K562 (cell line): ENCODE measurements at places on chromosomes 7 and 10.

DNA sequence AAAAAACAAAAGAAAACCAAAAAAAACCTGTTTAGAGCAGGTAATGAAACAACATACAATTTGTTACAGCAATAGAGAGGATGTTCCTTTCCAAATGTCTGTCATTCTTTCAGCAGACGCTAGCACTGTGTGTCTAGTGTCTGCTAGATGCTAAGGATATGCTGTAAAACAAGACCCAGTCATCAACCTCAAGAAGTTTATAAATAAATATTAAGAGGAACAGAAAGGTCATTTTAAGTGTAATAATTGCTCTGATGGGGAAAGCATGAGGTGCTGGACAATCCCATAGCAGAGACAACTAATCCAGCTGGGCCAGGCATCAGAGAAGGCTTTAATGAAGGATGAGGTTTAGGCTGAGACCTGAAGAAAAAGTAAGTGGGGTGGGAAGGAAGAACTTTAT is 23.3 kb upstream of the ASCC1 start:
- DNase-seq = no peak

DNA sequence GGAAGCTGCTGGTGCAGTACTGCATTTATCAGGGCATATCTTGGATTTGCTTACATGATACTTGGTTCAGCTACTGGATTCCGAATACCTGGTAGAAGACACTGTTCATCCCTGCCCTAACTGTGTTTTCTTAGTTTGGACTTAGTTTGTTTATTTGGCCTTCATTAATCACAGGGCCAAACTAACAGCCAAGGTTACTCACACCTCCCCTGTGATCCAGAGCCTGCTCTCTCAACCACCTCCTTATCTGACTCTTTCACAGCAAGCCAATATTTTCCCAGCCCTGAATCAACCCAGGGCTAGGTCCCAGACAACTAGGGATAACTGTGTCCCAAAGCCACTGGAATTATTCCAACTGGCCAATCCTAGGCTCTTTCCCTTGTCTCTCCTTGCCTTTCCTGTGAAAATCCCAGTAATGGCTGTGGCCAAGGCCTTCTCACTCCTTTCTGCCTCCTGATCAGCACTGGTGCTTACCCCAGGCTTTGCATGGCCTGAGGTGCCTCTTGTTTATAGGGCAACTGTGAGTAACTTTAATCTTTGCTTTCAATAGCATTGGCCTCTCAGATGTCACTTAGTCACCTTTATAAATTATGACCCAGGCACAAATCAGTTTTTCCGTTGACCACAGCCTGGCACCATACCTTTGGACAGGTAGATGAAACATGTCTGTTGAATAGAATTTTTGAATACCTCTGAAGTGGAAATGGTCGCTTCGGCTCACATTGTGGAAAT is 9.3 kb upstream of the JCAD start:
- DNase-seq = no peak

DNA sequence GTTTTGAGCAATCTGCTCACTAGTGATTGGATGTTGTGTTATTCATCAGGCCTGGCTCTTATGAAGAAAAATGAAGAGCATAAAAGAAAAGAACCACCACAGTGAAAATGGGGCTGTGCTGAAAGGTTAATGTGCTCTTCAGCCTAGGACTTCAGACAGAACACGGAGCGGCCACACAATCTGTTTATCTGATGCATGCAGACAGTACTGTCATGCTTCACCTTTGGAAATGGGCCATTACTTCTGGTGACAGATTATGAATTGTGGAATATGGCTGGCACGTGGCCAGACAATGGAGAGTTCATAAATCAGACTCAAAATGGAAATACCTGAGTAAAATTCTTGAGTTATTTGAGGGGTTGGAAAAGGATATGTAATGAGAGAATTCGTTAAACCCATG is 86.0 kb upstream of the NOBOX start:
- no peak for DNase-seq

- no peak for DNase-seq
Measured at GRCh38 chr10:11260170-11260569, 242.5 kb downstream of the CELF2 start.

GRCh38 chr7:90816511-90817142 is 220.5 kb downstream of the CDK14 start:
- DNase-seq = no peak

GRCh38 chr7:18283045-18283444 is 212.5 kb upstream of the HDAC9 start:
- DNase-seq = no peak

GRCh38 chr10:121099592-121099991 is 248.4 kb downstream of the WDR11 start:
- no peak for DNase-seq

- DNase-seq = no peak
Measured at GRCh38 chr10:17649836-17650235, 5.9 kb downstream of the STAM start.

- DNase-seq = no peak
Measured at GRCh38 chr7:50610521-50611277, 45.5 kb upstream of the DDC start.

DNA sequence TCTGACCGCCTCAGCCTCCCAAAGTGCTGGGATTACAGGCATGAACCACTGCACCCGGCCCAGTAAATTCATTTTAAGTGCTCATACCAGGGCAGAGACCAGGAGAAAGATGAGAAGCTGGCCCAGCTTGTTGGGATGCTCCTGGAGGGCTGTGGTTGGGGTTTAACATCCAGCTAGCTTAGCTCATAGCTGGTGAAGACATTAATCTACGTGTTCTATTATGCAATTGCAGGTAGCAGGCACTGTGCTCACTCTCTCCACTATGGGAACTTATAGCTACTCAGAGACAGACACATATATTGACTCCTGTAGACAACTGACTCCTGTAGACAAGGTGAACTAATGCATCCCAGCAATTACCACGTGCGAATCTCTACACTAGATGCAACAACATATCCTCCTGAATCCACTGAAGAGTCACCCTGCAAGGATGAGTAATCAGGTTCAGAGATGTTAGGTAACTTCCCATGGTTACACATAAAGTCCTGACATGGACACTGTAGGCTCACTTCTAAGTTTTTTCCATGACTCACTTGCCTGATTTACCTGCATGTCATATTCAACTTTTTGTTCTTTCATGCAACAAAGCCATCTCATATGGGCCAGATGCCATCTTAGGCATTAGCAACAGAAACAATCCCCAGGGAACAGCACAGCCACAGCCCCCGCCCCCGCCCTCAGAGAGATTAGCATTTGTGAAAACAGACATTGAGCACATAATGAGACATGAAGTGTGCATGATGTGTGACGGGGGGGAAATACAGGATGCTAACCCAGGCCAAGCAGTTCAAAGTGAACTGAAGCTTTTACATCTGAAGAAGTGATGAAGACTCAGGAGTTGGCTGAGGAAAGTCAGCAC is 37.2 kb downstream of the ERLIN1 start:
- DNase-seq = no peak

DNA sequence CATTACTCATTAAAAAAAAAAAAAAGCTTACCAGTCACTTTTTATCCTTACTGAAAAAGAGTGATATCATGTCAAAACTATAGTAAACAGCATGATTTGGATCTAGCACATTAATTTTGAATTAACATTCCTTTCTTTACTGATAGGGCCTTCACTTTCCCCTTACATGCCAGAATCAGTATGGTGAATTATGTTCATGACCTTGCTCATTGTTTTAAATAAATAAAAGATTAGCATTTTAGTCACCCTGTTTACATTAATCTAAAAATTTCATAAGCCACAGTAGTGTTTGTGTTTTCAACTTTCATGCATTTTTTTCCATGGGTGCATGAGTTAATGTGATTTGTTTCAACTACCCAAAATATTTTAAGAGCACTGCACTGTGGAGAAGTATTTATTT is 160.8 kb downstream of the TFEC start:
- DNase-seq = no peak

- no peak for DNase-seq
Measured at GRCh38 chr10:91596825-91597196, 36.1 kb downstream of the PPP1R3C start.

- DNase-seq = no peak
Measured at GRCh38 chr7:157622000-157622399, 285.2 kb downstream of the DNAJB6 start.

- no peak for DNase-seq
Measured at GRCh38 chr7:2809903-2810625, 34.0 kb downstream of the GNA12 start.

DNA sequence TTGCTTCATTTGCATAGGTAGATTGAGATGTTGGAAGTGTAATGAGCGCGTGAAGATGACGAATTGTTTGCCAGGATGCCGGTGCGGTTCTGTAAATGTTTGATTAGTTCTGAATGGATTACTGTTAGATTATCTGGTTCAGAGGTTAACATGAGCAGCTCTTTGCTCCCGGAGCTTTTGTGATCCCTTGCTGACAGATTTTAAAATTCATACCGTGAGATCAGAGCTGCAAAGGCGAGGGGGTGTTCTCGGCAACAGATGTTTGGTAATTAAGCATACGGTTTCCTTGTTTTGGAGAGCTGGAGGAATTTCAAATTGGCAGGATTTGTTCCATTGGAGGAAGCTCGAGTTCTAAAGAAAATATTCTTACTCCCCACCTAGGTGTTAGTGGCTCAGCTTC is 237.8 kb upstream of the GPR26 start:
- DNase-seq = no peak

DNA sequence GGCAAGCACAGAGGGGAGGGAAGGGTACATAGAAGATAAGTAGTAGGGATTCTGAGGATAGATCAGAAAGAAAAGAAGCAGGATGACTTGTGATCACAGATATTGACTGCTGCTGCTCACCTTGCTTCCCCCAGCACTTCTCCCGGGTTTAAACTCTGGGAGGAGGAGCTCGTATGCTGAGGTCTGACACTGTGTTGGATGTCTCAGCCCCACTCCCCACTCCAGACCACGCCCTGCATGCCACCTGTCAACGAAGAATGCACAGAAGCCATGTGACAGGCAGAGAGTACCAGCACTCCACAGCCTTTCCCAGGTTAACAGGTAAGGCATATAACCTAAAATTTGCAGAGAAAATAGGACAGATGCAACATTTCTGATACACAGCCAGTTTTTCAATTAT is 388.9 kb downstream of the TNS3 start:
- no peak for DNase-seq

GRCh38 chr10:76626386-76626785 is 1011.2 kb downstream of the KCNMA1 start:
- DNase-seq = no peak

GRCh38 chr10:101019440-101019703 is 11.6 kb downstream of the PDZD7 start:
- DNase-seq = no peak

GRCh38 chr7:99244939-99245338 is 27.7 kb upstream of the MYH16 start:
- no peak for DNase-seq

- no peak for DNase-seq
Measured at GRCh38 chr7:157916946-157917640, 580.3 kb downstream of the DNAJB6 start.

DNA sequence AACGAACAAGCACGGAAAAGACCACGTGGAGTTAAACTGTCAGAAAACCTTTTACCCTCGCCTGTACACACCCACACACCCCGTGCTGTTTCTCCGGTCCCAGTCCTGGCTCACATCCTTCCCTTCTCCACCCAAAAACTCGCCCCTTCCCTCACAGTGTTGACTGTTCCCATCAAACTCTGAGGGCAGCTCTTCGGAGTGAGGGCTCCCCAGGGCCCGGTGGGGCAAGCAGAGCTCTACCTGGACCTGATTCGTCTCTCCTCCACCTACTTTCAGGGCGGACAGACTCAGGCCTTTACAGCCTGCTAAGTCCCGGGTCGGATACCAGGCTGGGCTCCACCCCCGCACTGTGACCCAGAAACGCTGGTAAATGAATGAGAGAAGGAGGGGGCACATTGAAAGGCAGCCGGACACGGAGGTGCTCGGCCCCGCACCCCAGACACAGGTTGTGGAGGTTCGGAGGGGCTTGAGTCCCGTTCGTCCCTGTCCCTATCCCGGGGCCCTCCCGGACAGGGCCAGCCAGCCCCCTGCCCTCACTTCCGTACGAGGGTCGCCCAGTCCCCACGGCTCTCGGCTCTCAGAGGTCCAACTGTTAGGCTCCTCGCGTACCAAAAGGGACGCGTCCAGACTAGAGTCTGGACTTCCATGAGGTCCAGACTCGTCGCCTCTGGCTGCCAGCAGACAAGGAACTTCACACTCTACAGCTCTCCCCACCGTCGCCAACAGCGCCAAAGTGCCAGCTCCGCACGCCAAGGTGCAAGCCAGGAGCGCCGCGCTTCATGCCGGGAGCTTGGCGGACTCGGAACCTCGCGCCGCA is 31.7 kb upstream of the ASL start:
- no peak for DNase-seq
